ENCODE measurements at places on chromosomes 6 and 20.
A peak's percentile ranks its signal among the peaks of the same experiment; 100 is the strongest.

DNA sequence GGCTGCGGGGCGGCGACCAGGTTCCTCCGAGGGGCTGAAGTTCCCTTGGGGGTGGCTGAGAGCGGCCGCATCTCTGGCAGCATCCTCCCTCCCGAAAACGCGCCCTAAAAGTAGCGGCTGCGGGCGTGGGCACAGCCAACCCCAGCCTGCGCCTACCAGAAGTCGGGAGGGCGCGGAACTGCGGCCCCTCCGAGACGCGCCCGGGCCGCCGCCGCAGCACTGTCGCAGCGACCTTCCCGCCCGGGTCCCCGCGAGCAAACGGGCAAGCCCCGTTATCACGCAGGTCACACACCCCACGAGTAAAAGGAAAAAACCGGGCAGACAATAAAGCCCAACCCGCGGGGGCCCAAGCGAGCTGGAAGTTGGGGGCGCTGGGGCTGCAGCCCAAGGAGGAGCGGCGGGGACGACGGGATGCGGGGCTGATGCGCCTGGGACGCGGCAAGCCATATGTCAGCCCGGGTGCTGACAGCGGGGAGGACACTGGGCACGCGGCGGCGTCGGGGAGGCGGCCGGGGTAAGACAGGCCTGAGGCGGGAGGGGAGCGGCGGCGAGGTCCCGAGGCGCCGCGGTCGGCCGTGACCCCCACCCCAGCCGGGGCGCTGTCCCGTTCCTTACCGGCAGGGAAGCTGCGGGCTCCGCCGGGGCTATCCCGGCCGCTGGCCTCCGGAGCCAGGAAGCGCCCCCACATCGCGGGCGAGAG is 659 bp downstream of the CEP85L start:
- no peak for DNase-seq

GRCh38 chr6:72032086-72032485 is 145.7 kb downstream of the RIMS1 start:
- DNase-seq, result no peak

DNA sequence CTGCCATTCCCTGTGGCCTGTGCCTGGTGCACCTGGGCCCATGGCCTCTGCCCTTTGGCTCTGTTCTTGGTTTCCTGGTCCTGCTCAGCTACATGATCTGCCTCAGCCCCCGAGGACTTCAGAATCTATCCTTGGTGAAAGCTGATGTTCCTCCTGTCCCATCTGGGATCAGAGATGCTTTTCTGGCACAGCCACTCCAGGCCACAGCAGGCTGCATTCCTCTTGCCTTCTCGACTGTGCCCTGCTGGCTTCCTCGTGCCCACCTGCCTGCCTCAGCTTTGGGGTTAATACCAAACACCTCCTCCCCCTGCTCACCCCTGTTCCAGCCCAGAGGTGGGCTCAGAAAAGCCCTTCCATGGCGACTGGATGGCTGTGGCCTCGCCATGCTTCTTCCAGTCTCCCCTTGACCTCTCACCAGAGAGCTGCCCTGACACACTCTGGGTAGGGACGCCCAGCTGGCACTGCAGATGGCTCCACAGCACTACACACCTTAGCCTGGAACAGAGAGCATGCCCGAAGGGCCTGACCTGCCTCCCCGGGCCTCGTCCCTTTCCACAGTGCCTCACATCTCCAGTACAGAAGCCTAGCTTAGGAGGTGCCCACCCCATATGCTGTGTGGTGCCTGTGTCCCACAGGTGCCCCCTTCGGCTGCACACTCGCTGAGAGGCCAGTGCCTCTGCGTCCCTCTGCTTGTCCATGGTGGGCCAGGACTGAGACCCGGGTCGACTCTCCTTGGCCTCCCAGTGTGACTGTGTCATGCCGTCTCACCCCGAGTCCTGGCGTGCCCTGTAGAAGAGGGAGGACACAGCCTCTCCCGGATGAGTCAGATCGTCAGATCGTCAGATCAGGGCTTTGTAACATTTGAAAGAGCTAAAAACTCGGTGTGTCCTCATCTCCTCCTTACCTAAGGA is 148.8 kb downstream of the DTNBP1 start:
- no peak for DNase-seq

- no peak for DNase-seq
Measured at GRCh38 chr20:39878320-39878719, 810.7 kb downstream of the MAFB start.

- DNase-seq, result no peak
Measured at GRCh38 chr6:35170166-35170565, 29.0 kb upstream of the TCP11 start.

DNA sequence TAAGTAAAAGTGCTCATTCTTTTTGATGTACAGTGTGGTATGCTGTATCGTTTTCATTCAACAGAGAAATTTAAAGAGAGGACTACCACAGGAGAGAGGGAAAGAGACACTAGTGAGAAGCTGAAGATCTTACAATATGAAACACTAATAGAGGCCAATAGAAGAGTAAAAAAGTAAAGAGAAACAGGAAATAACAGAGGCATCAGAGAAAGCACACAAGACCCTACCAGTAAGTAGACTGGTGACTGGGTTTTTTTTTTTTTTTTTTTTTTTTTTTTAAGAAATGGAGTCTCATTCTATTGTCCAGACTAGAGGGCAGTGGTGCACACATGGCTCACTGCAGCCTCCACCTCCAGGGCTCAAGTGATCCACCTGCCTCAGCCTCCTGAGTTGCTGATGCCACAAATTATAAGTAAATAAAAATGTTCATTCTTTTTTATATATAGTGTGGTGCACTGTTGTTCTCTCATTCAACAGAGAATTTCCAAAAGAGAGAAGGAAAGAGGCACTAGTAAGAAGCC is 18.8 kb downstream of the ELOVL4 start:
- DNase-seq, result no peak

DNA sequence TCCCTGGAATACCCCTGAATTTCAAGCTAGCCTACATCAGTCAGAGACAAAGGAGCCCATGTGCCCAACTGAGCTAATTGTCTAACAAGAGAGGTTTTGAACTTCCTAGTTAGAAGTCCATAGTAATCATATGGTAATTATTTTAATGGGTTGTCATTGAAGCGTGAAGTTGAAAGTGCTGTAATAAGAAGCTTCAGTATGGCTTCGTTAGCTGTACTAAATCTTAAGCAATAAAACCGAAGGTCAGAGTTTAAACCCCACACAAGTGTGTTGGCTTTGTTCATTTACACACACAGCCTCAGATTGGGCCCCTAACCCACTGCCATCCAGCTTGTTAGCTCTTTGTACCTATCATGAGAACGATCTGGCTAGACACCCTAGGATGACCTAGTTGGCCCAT is 195.6 kb upstream of the RIN2 start:
- DNase-seq, result no peak

- DNase-seq, result no peak
Measured at GRCh38 chr6:72890233-72890632, 268.4 kb downstream of the KCNQ5 start.

- DNase-seq, result no peak
Measured at GRCh38 chr20:22619806-22620205, 35.4 kb upstream of the FOXA2 start.

GRCh38 chr6:18842534-18842933 is 455.4 kb downstream of the RNF144B start:
- DNase-seq, result no peak

DNA sequence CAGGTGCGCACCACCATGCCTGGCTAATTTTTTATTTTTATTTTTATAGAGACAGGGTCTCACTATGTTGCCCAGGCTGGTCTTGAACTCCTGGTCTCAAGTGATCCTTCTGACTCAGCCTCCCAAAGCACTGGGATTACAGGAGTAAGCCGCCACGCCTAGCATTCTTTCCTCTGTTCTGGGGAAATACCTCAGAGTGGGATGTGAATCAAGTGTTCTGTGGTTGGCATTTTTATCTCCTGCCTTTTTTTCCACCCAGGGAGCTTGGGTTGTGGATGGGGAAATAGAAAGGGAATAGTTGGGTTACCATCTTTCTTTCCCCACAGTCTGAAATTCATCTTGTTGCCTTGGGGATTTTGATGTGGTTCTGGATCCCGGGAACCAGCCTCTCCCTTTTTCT is 24.1 kb downstream of the TFAP2C start:
- DNase-seq, result no peak

- no peak for DNase-seq
Measured at GRCh38 chr6:142395768-142396231, 94.0 kb downstream of the ADGRG6 start.

DNA sequence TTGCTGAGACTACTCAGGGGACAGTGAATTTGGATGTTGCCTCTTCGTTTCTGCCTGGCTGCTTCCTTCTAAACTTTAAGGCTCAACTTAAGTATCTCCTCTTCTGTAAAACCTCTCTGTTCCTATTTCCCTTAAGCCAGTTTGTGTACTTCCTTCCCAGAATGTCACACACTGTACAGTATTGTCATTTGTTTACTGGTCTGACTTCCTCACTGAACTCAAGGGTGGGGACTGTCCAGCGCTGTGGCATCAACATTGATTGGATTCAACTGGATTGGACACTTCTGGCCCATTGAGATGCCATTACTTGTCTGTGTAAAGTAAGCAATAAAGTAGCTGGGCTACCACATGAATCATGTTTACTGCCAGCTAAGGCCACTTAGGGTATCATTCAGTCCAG is 69.7 kb downstream of the ANKS1A start:
- no peak for DNase-seq

GRCh38 chr6:18048953-18049630 is 61.7 kb upstream of the KIF13A start:
- DNase-seq, result no peak

DNA sequence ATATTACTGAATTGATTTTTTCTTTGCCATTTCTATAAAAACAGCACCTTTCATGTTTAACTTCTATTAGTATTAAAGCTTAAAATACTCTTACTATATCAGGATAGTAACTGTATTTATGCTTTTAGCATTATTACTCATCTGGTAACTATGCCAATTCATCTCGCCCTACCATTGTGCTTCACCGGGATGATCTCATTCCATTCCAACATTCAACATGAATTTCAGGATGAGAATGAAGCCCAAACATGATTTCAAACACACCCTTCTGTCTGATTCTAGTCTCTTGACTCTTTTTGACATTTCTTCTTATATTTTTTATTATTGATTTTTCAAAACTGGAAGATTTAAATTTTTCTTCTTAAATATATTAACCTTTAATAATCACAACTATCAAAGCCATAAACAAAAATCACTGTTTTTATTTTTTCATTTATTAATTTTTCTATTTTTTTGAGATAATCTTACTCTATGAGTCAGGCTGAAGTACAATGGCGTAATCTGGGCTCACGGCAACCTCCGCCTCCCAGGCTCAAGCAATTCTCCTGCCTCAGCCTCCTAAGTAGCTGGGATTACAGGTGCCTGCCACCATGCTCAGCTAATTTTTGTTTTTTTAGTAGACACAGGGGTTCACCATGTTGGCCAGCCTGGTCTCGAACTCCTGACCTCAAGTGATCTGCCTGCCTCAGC is 46.7 kb downstream of the GJA1 start:
- no peak for DNase-seq

DNA sequence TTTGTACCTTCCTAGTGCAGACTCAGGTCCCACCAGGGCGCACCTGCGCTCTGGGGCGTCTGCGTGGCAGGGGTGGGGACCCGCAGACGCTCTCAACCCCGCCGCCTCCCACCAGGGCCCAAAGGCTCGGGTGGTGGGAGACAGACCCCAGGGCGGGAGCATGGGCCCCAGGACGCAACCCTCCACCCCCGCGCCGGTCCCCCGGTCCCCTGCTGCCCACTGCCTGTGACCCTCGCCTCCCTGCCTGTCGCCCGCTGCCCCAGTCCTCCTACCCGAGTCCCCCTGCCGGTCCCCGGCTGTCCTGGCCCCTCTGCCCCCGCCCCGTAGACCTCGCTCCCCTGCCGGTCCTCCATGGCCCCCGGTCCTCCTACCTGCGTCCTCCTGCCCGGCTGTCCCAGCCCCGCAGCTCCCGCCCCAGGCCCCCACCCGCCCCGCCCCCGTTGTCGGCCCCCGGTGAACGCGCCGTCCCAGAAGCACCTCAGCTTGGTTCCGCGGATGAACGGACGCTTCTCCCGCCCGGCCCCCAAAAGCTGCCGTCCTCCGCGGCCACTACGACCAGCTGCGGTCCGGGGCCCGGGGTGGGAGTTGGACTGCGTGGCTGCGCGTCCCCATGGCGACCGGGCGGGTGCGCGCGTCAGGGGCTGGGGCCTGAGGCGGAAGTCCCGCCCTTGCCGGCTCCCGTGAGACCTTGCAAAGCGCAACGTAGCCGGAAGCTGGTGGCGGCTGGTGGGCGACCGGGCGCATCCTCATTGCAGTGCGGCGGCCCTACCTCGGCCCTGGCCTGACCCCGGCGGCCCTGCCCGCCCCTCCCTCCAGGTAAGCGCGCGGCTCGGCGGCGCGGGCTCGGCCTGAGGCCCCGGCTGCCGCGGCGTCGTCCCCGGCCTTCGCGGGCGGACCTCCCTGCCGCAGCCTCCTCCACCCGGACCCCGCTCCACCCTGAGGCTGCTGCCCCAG is at the start of gene ARFGAP1:
Gene ARFGAP1 (plus strand): TSS at position 709 of the 954 bp plus-strand sequence. CDS start 2,768 bp downstream, outside the sequence.
- DNase-seq, result peak; percentile 79

DNA sequence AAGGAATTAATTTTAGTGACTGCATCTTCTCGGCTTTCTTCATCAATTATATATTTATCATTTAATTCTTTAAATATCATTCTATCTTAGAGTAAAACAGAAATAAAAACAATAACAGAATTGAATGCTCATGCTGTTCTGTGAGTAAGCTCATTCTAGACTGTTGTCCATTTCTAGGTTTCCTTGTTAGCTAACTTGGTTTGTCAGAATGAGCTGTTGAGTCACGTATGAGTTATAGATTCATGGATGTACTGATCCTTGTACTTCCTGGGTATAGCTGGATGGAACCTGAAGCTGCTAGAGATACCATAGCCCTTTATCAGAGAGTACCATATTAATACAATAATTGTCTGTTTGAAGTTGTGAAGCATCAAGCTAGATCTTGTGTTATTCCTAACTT is 515.3 kb downstream of the TENT5A start:
- DNase-seq, result no peak

DNA sequence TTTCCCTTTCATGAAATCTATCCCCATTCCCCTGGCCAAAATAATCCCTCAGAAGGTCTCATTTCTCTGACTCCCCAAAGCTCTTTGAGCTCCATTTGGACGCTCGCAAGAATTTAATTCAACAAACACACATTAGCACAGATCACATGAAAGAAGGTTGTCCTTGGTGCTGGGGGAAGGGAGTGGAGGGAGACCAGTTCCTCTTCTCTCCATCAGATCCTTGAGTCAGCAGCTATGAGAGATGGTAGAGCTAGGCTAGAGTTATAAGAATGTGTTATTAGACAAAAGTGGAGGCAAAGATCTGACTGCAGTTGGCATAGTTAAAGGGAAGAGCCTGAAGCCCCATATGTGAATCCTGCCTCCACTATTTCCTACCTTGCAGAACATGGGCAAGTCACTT is 184.2 kb upstream of the CDYL start:
- no peak for DNase-seq

- DNase-seq, result no peak
Measured at GRCh38 chr6:12298995-12299394, 8.8 kb downstream of the EDN1 start.

GRCh38 chr20:18657575-18657974 is 69.7 kb downstream of the DTD1 start:
- DNase-seq, result no peak

GRCh38 chr6:15268137-15268908 is 22.5 kb downstream of the JARID2 start:
- DNase-seq, result no peak

- DNase-seq, result no peak
Measured at GRCh38 chr6:169227116-169227515, 26.5 kb downstream of the THBS2 start.

All from activated CD8-positive, alpha-beta memory T cell treated with anti-CD3 and anti-CD28 coated beads for 4 hours (primary cell).